ENCODE measurements at places on chromosomes 4 and X.

DNA sequence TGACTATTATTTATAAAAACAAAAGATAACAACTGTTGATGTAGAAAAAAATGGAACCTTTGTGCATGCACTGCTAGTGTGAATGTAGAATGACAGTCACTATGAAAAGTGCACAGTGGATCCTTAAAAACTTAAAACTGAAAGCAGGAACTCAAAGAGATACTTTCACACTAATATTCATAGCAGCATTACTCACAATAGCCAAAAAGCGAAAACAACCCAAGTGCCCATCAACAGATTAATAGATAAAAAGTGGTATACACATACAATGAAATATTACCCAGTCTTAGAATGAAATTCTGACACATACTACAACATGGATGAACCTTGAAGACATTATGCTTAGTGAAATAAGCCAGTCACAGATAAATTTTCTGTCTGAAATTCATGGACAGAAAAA, 23.8 kb downstream of the CENPC start:
- no peak for DNase-seq

GRCh38 chrX:40104630-40104984, 6.8 kb upstream of the BCOR start:
- no peak for DNase-seq

- DNase-seq: no peak
Observed at GRCh38 chr4:178296669-178297068, 854.4 kb upstream of the AGA start.

DNA sequence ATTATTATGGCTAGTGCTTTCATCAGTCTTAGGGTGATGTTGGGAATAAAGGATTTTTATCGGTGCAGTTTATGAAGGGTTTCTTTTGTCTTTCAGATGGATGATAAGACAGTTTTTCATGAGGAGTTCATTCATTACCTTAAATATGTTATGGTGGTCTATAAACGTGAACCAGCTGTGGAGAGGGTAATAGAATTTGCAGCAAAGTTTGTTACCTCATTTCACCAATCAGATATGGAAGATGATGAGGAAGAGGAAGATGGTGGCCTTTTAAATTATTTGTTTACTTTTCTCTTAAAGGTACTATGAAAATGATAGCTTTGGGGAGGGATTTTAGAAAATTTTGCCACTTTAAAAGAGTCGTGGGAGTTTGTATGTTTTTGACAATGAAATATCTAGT, 1.3 kb downstream of the NCAPG start:
- DNase-seq: no peak

- no peak for DNase-seq
Observed at GRCh38 chr4:165709973-165710526, 163.0 kb upstream of the TLL1 start.

- DNase-seq: no peak
Observed at GRCh38 chr4:8541981-8542715, 38.0 kb upstream of the GPR78 start.

- DNase-seq: no peak
Observed at GRCh38 chr4:26700110-26700509, 116.2 kb downstream of the TBC1D19 start.

GRCh38 chr4:9685692-9686091, 95.7 kb upstream of the DRD5 start:
- no peak for DNase-seq

- no peak for DNase-seq
Observed at GRCh38 chr4:152102436-152103000, 341.7 kb upstream of the GATB start.

DNA sequence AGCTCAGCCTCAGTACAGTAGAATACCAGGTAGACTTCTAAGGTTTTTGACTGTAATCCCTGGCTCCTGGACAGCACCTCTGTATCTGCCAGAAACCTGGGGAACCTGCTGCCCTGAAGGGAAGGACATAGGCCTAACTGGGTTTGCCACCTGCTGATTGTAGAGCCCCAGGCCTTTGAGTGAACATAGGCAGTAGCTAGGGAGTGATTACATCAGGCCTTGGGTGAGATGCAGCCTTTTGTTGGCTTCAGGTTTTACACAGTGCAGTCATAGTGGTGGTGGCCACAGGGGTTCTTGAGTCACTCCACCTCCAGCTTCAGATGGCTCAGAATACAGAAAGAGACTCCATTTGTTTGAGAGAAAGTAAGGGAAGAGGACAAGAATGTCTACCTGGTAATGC, 19.3 kb downstream of the IQCM start:
- no peak for DNase-seq

DNA sequence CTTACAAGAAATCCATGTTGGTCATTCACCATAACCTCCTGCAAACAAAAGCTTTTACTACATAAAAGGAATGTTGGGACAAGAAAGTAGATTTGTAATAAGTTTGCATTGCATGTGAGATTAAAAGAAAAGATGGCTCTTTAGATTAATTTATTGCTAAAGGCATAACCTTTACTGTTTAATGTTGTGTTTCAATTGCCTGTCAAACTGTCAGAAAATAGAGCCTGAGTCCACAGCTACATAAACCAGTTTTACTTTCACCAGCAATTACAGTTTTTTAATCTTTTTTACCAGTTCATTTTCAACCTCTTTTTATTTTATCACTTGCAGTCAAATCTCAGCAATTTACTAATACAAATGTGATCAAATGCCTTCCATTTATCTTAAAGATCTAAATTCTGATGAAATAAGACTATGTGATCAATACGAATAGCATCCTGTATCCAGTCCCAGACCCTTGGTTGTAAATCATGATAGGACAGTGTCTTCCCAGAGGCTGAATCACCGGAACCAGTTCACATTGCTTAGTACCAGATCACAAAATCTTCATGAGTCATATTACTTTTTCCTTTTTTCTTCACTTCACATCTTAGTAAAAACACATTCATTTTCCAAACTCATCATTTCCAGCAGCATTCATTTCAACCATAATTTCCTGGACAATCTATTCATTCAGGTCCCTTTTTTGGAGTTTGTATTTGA, 95.4 kb upstream of the FRG1 start:
- DNase-seq: no peak

GRCh38 chr4:142923619-142924018, 77.5 kb upstream of the INPP4B start:
- no peak for DNase-seq

- no peak for DNase-seq
Observed at GRCh38 chr4:38131371-38132091, 171.3 kb downstream of the PTTG2 start.

DNA sequence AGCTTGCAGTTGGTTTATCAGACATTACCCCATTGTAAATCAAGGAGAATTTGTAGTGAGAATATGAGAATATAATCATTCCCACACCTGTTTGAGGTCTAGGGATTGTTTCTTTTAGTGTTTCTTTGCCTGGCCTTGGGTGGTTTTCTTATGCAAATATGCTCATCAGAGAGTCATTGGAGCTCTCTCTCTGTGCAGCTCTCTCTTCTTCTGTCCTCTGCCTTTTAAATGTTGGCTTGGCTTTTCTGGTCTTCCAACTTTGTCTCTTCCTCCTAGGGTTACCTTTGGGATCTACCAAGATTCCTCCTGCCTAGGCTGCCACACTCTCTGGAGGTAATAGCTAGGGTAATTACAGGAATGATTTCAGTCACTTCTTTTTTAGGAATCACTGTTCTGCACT, 102.3 kb upstream of the ARSJ start:
- DNase-seq: no peak

DNA sequence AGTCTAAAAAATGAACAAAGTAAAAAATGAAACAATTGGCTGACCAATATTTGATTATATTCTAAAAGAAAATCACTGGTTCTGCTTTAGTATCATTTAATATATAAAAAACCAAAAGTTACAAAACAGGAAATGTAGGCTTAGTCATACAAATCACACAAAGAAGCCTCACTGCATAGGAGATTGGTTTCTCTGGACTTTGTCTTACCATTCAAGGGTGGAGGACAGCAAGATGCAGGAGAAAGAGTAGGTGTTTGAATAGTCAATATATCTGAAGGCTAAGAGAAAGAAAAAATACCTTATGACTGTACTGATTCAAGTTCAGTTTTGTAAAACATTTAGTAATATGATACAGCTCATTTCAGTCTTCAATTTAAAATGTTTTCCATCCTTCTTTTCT, 28.6 kb upstream of the TAF9B start:
- no peak for DNase-seq

GRCh38 chrX:72146527-72146926, 14.8 kb upstream of the RTL5 start:
- no peak for DNase-seq

DNA sequence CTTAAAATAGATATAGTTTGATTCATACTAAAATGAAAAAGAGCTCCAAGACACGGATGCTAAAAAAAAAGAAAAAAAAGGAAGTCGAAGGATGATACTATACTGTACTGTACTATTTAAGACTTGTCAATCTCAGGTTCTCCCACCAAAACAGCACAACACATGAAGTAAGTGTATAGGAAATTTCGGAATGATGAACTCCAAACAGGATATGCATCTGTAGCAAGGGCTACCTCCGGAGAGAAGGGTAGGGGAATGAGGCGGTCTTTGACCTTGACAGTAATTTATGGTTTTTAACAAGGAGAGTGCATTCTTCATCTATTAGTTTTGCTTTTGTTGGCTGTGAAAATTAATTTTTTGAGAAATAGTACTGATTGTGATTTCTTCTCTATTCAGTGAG, 541 bp upstream of the FIP1L1 start:
- DNase-seq: no peak

DNA sequence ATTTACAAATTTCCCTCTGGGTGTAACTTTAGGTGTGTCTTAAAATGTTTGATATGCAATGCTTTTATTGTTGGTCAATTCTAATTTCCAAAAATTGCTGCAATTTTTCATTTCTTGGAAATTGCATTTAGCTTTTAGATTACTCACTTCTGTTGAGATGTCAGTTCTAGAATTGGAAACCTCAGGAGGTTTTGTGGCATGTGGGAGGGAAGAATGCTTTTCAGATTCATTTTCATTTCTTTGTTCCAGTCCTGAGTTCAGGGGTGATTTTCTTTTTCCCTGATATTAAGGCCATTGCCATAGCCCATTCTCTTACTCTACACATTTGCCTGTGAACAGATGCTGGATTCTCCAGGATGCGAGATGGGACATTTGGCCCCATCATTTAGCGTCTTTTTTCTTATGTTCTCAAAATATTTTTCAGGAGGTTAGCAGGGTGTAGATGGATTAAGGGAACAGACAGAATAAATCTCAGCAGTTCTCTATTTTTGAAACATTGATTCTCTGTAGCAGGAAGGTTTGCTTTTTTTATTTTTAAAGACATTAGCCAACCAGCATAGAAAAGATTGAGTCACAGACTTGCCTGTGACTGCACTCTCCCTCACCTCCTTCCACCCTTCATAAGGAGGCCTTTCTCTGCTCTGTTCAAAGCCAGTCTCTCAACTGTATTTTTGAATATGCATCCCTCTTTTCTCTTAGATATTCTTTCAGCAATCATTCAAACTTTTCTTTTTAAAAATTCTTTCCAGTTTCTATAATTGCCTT, 238.4 kb upstream of the ANXA3 start:
- DNase-seq: no peak

DNA sequence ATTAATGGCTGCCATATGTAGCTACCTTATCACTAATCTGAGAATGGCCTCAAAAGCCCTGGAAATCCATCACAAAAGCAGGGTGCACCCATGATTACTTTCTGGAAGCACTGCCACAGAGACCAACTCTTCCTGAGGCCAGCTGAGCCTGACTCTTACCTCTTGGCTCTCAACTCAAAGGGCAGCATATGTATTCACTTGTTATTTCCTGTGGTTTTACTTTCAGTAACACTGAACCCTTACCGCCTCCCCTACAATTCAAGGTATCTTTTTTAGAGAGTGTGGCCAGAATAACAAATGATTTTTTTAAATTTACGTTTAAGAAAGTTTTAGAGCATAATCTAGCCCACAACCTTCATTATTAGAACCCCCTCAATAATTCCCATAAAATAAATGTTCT, 434.9 kb downstream of the FSTL5 start:
- no peak for DNase-seq

DNA sequence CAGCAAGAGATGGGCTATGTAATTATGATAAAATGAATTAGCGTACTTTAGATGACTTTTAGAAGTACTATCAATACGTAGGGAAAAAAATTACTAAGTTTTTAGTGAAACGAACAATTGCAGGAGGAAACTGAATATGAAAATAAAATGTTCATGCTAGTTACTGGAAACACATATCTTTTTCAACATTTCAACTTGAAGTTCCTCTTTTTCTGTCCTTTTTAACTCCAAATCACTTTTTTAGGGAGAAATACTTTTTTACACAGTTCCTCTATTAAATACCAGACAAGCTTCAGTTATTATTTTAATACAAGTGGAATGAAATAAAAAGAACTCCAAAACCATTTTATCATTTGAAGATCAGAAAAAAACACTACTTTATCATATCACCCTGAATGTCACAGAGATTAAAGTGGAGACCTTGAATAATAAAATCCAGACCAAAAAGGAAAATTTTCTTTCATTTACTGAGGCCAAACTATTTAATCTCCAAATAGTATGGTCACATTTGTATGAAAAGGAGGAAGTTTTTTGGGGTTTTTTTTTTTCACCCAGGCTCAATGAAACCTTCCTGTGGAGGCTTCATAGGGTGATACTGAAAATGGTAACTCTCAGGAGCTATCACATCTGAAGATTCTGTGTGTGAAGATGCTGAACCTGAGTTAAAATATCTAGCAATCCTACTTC, 306.2 kb downstream of the INPP4B start:
- DNase-seq: no peak

- DNase-seq: no peak
Observed at GRCh38 chr4:155889031-155889793, 14.3 kb upstream of the TDO2 start.

- no peak for DNase-seq
Observed at GRCh38 chrX:30791296-30792278, 97.5 kb downstream of the TAB3 start.

DNA sequence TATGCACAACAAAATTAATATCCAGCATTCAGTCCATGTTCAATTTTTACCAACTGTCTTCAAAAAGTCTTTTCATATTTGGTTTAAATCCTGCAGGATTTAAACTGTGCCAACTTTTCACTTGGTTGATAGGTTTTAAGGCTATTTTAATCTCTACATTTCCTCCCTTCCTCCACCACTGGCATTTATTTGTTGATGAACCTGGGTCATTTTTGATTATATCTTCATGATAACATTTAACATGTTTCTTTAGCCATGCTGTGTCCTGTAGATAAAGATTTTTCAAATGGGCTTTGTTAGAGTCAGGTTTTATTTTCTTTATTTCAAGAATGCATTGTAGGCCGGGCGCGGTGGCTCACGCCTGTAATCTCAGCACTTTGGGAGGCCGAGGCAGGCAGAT, 216.4 kb downstream of the ARHGAP10 start:
- no peak for DNase-seq

DNA sequence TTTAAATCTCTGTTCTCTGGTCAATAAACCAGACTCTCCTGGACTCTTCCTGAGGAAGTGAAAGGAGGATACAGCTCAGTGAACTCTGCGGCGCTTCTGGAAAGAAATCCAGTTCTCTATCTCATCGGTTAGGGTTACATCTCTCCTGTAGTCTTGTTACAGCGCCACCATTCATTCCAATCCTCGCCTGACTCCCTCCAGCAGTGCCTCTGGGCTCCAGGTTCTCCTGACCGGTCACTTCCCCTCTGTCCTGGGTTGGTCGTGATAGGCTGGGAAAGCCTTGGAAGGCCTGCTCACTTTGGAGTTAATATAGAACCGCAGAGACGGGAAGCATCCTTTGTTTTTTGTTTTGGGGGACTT, 97.0 kb upstream of the STOX2 start:
- no peak for DNase-seq

- no peak for DNase-seq
Observed at GRCh38 chrX:127908384-127908783, 143.8 kb downstream of the ACTRT1 start.

- no peak for DNase-seq
Observed at GRCh38 chr4:54085284-54085683, 14.7 kb upstream of the GSX2 start.
